ENCODE measurements at places on chromosomes 11 and 22. TPM values are rescaled to one million over a fixed set of nuclear protein-coding genes. Genes with fewer than 3 reads are reported as not detected.

GDPD4 gene
- 0.13 TPM for total RNA-seq

FOLR2 gene
- 23.5 TPM for total RNA-seq

GRCh38 chr11:19597206-19597605, 115.4 kb upstream of the NAV2 start:
- peaks cover 12% of the 10 kb centered on the region for H3K4me1 ChIP-seq
- no peak overlapping the region for H3K4me3 ChIP-seq
- no peaks in the 10 kb centered on the region for H3K27me3 ChIP-seq
- no peak overlapping the region for H3K27ac ChIP-seq

TSGA10IP gene
- total RNA-seq, result 0.09 TPM

TRIM6 gene
- total RNA-seq, result 1.5 TPM

MIAT gene
- total RNA-seq, result 0.22 TPM

GRCh38 chr11:123202155-123203151, 7.4 kb upstream of the CLMP start:
- no peaks in the 10 kb centered on the region for H3K36me3 ChIP-seq
- H3K27me3 ChIP-seq, result peaks cover 14% of the 10 kb centered on the region
- no peak overlapping the region for H3K4me3 ChIP-seq
- H3K4me1 ChIP-seq, result peaks cover 36% of the 10 kb centered on the region

BATF2 gene
- total RNA-seq, result 0.62 TPM

DNA sequence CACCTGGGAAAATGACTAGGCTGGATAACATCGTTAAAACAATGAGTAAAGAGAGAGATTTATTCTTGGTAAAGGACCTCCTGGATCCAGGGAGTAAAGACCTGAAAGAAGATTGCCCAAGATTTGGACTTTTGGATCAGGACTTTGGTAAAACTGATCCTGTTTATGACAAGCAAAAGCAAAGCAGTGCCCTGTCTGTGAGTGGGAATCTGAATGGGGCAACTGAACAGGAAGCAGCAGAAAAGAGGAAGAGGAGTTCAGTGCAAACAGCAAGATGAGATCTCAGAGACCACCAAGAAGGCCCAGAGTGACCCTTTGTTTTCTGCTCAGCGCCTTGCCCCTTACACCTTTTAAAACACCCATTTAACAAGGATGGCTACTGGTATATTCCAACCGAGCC, 122.0 kb downstream of the VPREB1 start:
- no peaks in the 10 kb centered on the region for H3K27me3 ChIP-seq
- H3K27ac ChIP-seq, result no peak overlapping the region
- H3K4me3 ChIP-seq, result no peak overlapping the region
- no peak for DNase-seq

- peak; percentile 12 for DNase-seq
- no peak overlapping the region for H3K4me3 ChIP-seq
- H3K4me1 ChIP-seq, result no peaks in the 10 kb centered on the region
- H3K27ac ChIP-seq, result no peak overlapping the region
- H3K27me3 ChIP-seq, result peaks cover 3% of the 10 kb centered on the region
Measured at GRCh38 chr11:11706028-11706427, 84.2 kb upstream of the GALNT18 start.

DNA sequence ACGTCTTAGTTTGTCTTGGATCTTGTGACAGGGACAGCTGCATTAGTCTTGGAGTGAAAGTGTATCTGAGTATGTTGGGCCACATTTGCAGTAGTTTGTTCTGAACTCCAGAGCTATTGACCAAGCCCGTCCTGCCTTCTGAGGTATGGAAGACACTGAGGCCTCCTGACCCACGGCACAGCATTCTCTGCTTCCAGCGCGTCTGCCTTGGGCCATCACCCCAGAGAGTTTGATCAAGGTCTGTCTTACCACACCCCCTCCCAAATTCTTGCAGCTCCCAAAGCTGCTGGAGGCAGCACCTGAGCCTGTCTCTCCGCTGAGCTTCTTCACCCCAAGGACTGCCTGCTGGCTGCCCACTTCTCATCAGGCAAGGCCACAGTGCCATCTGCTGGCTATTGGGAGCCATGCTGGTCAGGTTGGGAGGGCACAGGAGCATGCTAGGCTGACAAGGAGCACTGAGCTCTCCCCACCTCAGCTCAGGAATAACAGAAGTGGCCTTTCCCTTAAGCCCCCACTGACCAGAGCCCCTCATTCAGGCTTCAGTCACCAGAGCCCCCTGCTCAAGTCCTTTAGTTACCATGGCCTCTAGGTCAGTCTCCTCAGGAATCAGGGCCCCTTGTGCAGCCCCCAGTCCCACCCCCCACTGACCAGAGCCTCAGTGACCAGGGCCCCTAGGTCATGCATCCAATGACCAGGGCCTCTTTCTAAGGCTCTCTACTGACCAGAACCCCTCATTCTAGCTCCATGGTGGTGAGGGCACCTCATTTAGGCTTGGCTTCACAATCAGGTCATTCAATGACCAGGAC, 27.2 kb upstream of the SMPD1 start:
- H3K27me3 ChIP-seq, result no peaks in the 10 kb centered on the region
- peak overlapping the region; percentile 75 for H3K27ac ChIP-seq
- no peaks in the 10 kb centered on the region for H3K36me3 ChIP-seq
- DNase-seq, result peak; percentile 85
- peaks cover 9% of the 10 kb centered on the region for H3K4me1 ChIP-seq
- no peak overlapping the region for H3K4me3 ChIP-seq

DNA sequence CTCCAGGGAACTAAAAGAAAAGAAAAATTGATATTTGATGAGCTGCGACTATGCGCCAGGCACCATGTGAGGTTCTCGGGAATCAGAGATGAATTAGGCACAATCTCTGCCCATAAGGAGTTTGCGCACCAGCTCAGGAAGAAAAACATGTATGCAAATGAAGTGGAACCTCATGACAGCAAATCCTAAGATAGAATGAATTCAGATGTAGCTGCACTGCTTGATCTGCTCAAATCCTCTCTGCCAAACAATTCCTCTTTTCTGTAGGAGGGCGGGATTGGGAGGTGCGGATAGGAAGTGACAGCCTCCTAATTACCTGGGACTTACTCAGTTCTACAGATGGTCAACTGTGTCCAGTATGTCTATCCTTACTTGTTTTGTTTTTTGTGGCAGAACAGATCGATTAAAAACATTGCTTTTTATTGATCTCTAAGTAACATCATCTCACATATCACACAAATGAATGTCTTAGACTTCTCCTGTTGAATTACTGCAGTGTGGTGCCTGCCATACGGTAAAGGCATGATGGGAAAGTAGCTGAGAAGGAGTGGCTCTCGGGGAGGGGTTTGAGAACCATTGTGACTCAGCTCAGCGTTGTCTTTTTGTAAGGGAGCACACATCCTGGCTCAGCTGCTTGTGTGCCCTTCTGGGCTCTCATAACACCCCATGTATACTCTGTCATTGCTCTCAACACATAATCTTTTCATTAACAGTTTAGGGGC, 13.9 kb downstream of the CRTAM start:
- H3K36me3 ChIP-seq, result no peaks in the 10 kb centered on the region
- peaks cover 4% of the 10 kb centered on the region for H3K4me1 ChIP-seq
- H3K27ac ChIP-seq, result no peak overlapping the region
- no peaks in the 10 kb centered on the region for H3K27me3 ChIP-seq
- no peak overlapping the region for H3K4me3 ChIP-seq

MMP11 gene
- total RNA-seq, result 8.9 TPM

DNA sequence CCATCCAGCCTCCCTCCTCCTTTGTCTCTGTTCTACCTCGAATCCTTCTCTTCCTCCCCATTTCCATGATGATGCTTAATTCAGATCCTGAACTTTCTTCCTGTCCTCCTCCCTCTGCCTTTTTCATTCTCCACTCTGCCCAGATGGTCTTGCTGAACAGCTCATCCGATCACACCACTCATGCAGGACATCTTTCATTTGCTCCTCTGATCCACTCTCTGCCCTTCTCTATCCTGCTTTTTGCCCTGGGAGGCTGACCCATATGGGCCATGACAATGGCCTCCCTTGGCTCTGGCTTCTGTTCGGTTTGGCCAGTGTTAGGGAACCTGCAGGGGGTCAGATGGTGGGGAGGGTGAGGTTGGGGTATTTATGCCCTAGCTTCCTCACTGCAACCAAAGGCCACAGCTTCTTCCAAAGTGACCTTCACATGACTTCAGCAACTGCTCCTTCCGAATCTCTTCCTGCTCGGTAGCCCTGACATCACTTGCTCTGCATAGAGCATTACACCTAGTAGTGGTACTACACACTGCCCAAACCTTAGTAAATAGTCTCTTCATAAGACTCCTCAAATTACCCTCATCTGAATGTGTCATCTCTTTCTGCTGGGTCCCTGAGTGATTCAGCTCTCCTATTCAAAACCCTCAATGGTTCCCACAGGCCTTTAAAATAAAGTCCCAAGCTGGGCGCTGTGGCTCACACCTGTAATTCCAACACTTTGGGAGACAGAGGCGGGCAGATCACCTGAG, 32.7 kb upstream of the MICAL2 start:
- no peak overlapping the region for H3K27ac ChIP-seq
- DNase-seq, result no peak
- no peak overlapping the region for H3K4me3 ChIP-seq
- H3K36me3 ChIP-seq, result no peaks in the 10 kb centered on the region
- no peaks in the 10 kb centered on the region for H3K4me1 ChIP-seq

GRCh38 chr11:65553301-65554001, 4.7 kb downstream of the LTBP3 start:
- H3K36me3 ChIP-seq, result peaks cover 38% of the 10 kb centered on the region
- H3K4me1 ChIP-seq, result peaks cover 34% of the 10 kb centered on the region
- H3K27me3 ChIP-seq, result no peaks in the 10 kb centered on the region
- no peak overlapping the region for H3K27ac ChIP-seq
- no peak overlapping the region for H3K4me3 ChIP-seq

DNA sequence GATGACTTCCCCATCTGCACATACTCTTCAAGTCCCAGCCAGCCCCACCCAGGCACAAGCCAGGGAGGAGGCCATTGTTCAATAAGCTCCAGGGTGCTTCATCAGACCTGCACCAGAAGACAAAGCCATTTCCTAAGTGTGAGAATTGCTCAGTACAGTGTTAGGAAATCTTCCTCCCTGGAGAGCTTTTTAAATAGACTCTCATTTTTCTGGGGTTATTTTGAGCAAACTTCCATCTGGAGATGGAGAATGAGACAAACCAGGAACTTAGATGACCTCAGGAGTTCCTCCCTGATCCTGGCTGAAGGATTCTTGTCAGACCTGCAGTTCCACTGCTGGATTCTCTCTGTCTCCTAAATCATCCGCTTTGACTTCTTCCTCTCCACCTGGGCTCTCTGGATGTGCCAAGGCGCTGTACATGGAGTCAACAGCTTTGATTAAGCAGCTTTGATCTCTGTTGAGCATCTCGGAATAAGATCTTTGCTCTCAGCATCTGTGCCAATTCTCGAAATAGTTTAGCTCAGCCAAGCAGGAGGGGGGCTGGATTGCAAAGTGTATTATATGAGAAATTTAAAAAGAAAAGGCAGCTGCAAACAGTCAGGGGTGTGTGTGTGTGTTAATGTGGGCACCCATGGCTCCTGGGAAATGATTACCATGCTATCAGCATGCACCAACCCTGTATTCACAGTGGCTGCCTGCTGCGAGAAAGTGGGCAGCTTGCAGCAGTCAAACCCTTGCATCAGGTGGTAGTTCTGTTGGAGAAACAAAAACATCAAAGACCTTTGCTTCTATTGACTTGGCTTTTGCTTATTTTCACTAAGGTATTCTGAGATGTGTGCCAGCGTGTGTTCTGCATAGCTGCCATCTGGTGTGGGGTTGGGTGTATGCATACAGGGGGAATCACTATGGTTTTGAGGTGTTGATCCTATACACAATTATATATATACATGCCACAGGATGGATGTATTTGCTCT, 70.2 kb upstream of the NAV2 start:
- H3K27me3 ChIP-seq, result peaks cover 3% of the 10 kb centered on the region
- H3K27ac ChIP-seq, result no peak overlapping the region
- H3K4me1 ChIP-seq, result no peaks in the 10 kb centered on the region
- H3K4me3 ChIP-seq, result no peak overlapping the region
- no peaks in the 10 kb centered on the region for H3K36me3 ChIP-seq

DNA sequence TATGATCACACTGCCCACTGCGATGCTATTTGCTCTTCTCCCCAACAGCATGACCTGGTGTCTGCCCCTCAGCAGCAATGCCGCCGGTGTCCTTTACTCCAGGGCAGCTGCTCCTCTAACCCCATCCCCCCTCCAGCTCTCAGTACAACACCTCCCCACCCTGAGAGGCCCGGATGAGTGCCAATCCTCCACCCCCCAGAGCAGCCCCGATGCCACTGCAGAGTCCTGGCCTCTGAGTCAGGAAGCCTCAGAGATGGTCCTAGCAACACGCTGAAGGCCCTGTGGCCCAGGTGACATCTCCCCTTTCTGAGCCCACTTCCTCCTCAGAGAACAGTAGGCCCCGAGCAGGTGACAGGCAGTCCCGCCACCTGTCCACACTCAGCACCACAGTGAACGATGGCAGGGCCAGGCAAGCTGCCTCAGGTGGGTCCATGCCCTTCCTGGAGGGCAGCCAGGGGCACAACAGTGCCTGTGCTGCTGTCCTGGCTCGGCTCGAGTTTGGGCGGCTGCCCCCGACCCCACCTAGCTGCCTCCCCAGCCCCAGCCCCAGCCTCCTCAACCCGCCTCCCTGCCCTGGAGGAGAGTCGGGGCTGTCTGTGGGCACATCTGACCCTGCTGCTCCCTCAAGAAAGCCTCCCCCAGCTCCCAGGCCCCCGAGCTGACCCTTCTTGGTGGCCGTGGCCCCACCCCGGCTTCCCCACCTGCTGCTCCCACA, 3.9 kb upstream of the NDUFS8 start:
- H3K36me3 ChIP-seq, result no peaks in the 10 kb centered on the region
- peaks cover 13% of the 10 kb centered on the region for H3K4me1 ChIP-seq
- H3K27me3 ChIP-seq, result no peaks in the 10 kb centered on the region
- no peak for DNase-seq

LRRN4CL gene
- total RNA-seq, result 31.6 TPM

GRCh38 chr11:59776210-59777066, 21.3 kb downstream of the STX3 start:
- H3K4me1 ChIP-seq, result no peaks in the 10 kb centered on the region
- no peak overlapping the region for H3K27ac ChIP-seq
- no peak overlapping the region for H3K4me3 ChIP-seq
- DNase-seq, result no peak
- H3K27me3 ChIP-seq, result no peaks in the 10 kb centered on the region

EHD1 gene
- 46.1 TPM for total RNA-seq

DNA sequence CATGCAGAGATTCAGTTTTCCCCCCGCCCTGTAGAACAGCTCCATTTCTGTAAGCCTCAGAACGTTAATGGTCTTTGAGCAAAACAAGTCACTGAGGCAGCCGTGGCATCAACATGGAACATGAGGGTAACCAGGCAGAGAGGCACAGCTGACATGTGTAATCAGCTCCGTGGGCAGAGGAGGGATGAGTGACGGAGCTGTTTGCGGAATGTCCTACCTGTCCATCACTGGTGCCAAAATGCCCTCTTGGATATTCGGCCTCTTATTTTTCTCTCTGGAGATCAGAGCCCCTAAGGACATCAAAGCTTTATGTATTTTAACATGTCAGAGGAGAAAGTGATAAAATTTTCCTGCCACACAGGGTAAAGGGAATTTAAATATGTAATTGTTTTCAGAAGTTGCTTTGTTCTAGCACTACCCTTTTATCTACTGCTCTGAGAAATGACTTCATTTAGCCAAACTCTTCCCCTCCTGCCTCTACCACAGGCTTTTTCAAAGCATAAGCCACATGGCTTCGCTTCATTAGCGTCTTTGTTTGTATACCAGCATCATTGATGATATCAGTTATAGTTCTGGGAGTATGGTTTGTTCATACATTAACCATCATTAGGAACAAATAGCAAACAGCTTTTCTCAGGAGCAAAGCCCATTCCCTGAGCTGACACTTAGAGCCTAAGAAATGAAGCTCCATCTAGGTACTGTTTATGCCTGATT, 32.9 kb downstream of the C11orf71 start:
- DNase-seq, result no peak
- no peaks in the 10 kb centered on the region for H3K4me1 ChIP-seq
- no peak overlapping the region for H3K27ac ChIP-seq
- H3K36me3 ChIP-seq, result no peaks in the 10 kb centered on the region
- H3K4me3 ChIP-seq, result no peak overlapping the region

All from muscle of leg (tissue), 16 donors.